Activated T-cell treated with anti-CD3 and anti-CD28 coated beads for 4 hours (primary cell): ENCODE measurements at places on chromosomes 7 and 10.
A peak's percentile ranks its signal among the peaks of the same experiment; 100 is the strongest.

DNA sequence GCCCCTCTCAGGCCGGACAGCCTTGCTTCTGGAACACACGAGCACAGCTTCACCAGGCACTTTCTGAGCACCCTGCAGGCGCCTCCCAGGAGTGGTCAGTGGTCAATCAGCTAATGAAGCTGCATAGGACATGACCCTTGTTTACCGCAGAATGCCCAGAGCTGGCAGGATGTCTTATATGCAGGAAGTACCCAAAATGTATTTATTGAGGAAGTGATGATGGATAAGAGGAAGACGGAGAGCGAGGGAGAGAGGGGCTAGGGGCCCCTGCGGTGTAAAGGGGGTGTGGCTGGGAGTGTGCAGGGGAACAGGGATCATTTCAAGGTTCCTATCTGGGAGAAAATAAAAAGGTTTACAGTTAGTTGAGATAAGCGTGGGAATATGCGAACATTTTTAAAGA, 3.3 kb downstream of the CYP2E1 start:
- no peak for DNase-seq

DNA sequence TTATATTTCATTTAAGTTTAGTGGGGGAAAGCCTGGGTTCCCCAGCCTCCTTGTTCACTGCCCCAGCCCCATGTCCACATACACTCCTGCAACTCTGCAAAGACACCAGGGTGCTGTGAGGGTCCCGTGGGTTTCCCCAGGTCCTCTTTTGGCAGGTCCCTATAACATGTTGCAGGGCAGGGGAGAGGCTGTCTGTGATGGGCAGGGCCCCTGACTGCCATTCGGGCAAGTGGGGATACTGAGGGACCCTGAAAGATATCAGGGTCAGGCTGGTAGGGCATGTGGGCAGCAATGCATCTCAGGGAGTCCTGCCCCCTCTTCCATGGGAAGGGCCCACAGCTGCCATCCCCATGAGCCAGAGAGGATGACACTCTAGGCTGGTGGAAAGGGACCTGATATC, 28.4 kb downstream of the RASGEF1A start:
- no peak for DNase-seq

GRCh38 chr10:119199231-119199992, 8.0 kb upstream of the GRK5 start:
- DNase-seq = peak; percentile 18

GRCh38 chr10:129294944-129295343, 172.1 kb upstream of the MGMT start:
- DNase-seq = no peak

DNA sequence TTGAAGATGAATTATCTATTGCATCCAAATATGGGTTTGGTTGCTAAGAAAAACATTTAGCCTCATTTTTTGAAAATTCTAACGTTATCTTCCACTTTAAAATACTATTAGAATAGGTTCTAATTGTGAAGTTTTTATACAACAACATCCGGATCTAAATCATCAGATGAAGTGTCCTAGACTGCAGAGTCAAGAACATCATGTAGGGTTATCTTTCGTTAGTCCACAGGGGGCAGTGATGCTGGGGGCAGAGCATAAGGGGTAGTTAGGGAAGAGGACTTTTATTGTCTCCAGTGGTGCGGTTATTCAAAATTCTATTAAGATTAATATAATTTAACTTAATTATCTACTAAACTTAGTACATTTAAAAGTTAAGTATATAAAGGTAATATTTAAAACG, 990.6 kb upstream of the PHF14 start:
- DNase-seq = no peak

GRCh38 chr10:63197344-63198092, 64.4 kb downstream of the NRBF2 start:
- no peak for DNase-seq

DNA sequence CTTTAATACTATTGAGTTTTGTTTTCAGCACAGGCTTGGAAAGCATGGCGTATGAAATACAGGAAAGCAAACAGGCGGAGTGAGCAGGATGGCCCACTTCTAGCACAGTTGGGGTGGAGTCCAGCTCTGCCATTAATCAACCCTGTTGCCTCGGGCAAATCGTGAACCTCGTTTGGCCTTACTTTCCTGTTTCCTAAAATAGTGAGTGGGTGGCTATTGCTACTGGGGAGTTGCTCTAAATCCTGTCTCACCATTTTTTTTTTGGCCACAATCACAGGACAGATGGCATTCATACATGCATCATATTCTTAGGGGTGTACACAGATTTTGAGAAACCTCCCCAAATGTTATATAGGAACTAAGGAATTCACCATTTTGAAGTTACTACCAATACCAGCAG, 157.8 kb downstream of the ANLN start:
- no peak for DNase-seq

- no peak for DNase-seq
These were observed 223.4 kb downstream of the BMPER start for GRCh38 chr7:34128762-34129161.

DNA sequence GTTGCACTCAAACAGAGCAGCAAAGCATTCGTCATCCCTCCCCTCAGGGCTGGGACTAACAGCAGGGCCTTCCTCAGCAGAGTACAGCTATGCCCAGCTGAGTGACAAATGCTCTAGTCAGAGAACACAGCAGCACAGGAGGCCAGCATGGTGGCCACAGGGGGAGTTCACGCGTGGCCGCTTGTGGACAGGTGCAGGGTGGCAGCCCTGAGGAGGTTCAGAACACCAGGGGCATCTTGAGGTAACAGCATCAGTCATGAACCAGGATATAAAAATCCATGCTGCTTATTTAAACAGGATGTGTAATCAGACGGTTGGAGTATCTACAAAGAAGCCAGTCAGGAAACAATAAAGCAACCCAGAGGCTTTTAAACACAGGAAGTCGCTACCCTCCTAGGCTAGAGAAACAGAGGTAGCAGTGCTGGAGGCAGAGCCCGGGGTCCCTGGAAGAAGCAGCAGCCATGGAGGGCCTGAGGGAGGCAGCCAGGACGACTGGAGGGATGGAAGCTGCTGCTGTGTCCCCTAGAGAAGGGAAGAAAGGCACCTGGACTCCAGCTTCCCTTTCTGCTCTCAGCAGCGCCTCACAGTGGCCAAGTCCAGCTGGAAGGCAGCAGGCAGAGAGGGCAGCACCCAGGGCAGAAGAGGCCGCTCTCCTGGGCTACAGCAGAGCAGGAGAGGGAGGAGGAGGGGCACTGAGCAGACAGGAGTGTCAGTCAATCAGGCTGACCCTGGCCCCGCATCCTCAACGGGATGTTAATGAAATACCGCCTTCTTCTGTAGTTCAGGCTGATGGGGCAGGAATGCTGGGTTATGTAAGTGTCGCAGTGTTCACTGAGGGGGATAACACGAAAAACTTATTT, 70.8 kb upstream of the UCN3 start:
- DNase-seq = peak; percentile 58

GRCh38 chr10:28985137-28985885, 303.6 kb upstream of the LYZL1 start:
- no peak for DNase-seq

DNA sequence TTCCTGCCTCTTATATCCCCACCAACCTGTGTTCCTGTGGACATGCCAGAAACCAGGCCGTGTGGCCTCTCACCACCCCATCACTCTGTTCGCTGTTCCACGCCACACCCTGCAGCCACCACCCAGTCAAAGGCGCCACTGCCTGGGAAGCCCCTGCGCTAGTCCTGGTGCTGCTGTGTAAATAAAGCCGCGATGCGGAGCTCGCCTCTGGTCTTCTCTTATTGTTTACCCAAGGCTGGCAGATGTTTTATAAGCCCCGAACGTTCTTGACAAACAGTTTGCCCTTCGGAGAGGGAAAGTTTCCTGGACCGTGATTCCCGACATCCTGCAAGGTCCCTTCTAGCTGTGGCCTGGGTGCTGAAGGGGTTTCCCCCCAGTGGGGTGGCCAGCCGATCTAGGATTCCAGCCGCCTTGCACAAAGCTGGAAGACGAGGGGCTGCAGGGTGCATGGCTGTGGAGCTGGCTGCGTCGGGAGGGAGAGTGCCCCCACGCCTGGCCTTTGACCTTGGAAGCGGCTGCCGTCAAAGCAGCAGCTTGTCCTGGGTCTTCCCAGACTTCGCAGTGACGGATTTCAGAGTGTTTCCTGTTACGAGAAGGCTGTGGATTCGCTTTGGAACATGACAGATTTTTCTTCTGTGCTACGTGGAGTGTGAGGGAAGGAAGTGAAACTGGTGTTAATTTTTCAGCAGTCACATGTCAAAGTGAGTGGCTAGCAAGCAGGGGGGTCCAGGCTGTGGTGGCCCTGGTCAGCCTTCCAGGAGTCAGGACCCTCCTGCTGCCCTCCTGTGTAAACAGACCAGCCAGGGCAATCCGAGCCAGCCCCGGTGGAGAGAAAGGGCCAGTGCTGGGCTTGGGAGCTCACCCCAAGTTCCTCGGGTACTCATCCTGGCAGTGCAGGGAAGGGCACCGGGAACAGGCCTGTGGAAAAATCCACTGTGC, 61.6 kb downstream of the LHPP start:
- DNase-seq = no peak

- no peak for DNase-seq
These were observed 319.3 kb downstream of the INHBA start for GRCh38 chr7:41383596-41383995.

GRCh38 chr7:148289630-148290029, 300.9 kb upstream of the C7orf33 start:
- no peak for DNase-seq

- no peak for DNase-seq
These were observed 59.7 kb downstream of the HYCC1 start for GRCh38 chr7:22954251-22954650.

DNA sequence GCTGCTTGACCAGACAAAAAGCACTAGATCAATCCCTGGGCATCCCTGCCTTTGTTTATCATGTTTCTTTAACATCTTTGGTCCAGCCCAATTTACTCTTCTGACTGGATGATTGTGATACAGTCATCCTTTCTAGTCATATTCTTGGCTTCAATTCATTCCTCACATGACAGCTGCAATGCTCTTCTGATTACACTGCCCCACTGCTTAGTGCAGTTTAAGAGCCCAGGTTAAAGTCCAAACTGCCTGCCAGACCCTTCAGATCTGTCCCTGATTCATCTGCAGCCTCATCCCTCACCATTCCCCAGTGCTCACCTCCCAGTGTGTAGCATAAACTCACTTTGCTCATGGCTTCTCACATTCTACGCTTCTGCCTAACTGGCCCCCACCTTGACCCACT, 383.8 kb downstream of the TNS3 start:
- no peak for DNase-seq

DNA sequence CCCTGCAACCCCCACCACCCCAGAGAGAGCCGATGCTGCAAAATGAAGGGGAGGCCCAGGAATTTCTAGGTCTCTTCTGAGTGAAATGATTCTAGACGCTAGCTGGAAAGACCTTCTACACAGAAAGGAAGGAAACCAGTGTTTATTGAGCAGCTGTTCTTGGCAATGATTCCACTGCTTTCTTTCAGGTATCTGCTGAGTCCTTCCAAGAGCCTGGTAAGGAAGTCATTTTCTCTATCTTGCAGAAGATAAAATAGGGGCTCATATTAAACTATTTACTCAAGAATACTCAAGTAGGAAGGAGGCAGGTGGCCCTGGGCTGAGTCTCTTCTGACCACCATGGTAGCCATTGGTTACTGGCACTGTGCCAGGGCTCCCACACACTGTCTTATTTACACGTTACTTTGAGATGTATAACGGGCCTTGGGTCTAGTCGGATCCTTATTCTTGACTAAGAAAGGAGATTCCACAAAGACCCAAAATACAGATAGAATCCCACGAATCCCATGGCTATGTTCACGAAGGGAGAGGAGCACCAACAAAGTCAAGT, 112.1 kb downstream of the GALNT11 start:
- no peak for DNase-seq

DNA sequence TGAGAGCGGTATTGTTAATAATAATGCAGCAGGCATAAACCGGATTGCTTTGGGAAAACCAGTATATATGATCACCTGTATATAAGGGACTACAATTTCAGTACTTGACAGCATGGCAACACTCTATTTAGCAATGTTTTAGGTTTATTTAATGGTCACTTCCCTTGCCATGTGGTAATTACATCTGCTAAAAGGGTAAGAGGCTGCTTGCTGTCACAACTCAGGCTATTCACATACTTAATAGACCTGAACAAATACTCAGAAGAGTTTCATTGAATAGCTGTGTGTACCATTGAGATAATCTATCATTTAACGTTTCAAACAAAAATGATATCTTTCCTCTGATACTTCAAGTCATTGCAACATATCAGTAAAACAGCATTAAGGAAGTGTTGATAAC, 90.1 kb downstream of the PCDH15 start:
- DNase-seq = no peak

DNA sequence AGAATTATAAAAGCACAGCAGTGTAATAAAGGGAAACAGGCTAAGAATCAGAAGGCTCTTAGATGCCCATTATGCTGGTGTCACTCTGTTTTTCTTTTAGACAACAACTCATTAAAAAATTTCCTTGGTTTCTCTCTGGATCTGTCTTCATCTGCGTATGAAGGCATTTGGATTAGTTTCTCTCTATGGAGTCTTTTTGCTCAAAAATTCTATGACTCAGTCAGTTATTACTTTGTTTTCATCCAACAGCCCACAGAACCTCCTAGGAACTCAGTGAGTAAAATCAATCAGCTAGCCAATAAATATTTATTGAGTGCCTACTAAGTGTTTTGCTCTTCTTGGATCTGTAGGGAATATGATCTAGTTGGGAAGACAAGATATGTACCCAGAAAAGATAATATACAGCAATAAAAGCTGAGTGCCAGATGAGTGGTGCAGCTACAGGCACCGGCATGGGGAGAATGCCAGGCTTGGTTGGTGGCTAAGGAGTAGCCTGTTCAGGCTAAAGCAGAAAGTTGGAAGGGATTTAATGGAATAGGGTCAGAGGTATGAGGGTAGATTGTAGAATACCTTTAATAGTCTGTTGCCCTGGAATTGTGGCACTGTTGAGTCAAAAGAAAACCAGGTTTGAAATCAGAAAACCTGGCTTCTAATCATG, 156.2 kb downstream of the LRRC4 start:
- no peak for DNase-seq

DNA sequence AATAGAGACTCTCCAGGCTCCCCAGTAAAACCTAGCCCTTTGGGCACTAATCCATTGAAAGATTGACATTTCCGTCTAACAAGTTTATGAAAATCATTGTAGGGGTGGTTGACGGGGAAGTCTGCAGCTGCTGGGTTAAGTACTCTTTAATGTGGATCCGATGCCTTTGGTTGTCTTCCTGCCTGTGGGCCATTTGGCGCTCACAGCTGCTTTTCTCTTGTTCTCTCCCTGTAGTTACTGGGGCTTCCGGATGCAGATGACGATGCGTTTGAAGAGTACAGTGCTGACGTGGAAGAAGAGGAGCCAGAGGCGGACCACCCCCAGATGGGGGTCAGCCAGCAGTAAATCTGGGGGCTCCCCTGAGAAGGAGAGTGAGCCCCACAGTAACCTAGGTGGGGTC, 22.4 kb downstream of the MTURN start:
- no peak for DNase-seq

DNA sequence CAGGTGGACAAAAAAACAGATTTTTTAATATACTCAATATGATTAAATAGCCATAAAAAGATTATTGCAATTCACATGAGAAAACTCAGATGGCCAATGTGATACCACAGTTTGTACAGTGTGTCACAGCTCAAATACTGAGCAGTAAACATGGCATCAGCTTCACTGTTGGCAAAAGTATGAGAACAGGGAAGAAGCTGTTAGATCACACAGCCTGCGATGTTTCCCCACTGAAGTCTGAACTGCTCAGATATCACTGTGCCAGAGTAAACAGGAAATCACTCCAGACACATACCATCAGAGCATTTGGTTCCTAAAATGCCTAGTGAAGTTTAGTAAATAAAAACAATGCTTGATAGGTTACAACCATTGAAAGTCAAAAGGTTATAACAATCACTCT, 347.8 kb downstream of the ETV1 start:
- no peak for DNase-seq

GRCh38 chr7:15571301-15571878, 9.6 kb upstream of the AGMO start:
- no peak for DNase-seq
